ENCODE measurements at places on chromosomes 2 and 18. TPM values are rescaled to one million over a fixed set of nuclear protein-coding genes. Genes with fewer than 3 reads are reported as not detected.

- DNase-seq, result no peak
These were observed 24.0 kb downstream of the CERKL start for GRCh38 chr2:181632733-181633401.

GRCh38 chr2:218448934-218449333 lies 30.0 kb downstream of the VIL1 start:
- no peak for DNase-seq

- DNase-seq, result no peak
These were observed 32.3 kb upstream of the XDH start for GRCh38 chr2:31446848-31447247.

The IL36G gene
- total RNA-seq, result not detected

The NAT8 gene
- not detected for total RNA-seq
